ENCODE measurements at places on chromosomes 3 and 15. TPM values are rescaled to one million over a fixed set of nuclear protein-coding genes. Genes with fewer than 3 reads are reported as not detected.

DNA sequence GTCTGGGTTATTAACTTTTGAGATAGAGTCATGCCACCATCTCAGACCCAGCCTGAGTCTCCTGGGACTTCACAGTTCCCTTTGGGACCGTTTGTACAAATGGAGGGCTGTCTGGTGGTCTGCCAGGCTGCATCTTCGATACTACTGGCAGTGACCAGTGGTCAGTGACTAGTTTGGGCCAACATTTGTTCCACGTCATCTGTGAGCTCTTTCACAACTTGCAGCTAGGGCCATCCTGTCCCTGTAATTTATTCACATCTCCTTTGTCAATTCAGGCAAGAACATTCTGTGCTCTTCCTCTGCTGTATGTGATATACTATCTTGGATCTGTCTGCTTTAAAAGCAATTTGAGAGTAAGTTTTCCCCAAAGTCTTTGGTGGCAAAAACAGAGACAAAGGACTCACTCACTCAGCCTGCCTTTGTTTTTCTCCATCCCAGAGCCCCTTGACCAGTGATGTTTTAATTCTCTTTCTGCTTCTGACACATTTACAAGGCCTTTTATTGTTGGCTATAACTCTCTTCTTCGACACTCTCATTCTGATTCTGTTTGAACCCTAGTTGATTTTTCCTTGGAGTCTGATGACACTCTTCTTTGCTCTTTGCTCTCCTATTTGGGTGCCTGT is 353.4 kb downstream of the EPHB1 start:
- H3K27ac ChIP-seq: no peak overlapping the region
- no peak for DNase-seq

DNA sequence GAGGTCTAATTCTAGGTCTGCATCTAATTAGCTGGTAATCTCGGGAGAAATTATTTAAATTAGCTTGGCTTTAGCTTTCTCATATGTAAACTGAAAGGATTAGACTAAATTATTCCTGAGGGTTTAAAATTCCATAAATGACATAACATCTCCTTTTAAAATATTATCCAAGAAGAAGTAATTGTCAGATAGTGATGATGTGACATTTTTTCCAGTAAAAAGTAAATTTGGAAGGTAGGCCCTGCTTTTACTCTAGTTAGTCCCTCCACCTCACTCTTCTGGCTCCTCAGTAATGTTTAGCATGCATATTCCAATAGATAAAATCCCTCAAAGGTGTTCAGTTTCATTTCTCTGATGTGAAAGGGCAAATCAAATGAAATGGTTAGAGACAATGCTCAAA is 215.7 kb downstream of the FHIT start:
- H3K27ac ChIP-seq: no peak overlapping the region
- H3K4me1 ChIP-seq: no peaks in the 10 kb centered on the region
- no peak overlapping the region for H3K4me3 ChIP-seq

DNA sequence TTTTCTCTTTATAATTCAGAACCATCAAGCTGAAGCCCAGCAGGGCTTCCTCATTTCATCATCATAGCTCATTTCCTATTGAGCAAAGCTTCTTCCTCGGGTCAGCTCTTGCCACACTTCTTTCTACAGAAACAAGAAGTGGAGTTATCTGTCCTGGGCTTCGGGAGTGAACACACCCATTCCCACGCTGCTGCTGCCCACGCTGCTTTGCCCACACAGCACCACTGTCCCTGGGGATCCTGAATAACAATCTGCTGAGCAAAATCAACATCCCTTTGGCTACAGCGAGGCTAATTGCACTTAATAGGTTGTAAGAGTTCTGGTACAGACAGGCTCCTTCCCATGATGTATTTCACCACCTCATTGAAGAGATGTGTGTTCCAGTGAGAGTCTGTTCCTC is 23.7 kb downstream of the CEP19 start:
- peaks cover 7% of the 10 kb centered on the region for H3K4me1 ChIP-seq
- H3K36me3 ChIP-seq: no peaks in the 10 kb centered on the region
- DNase-seq: peak; percentile 69
- H3K27me3 ChIP-seq: no peaks in the 10 kb centered on the region
- H3K27ac ChIP-seq: no peak overlapping the region
- H3K4me3 ChIP-seq: no peak overlapping the region

GRCh38 chr15:101288905-101289513 is 6.0 kb downstream of the SNRPA1 start:
- peaks cover 26% of the 10 kb centered on the region for H3K4me1 ChIP-seq
- H3K27me3 ChIP-seq: no peaks in the 10 kb centered on the region
- H3K4me3 ChIP-seq: no peak overlapping the region

CA12 gene
- 2.1 TPM for total RNA-seq

- H3K4me3 ChIP-seq: no peak overlapping the region
- peak overlapping the region; percentile 83 for H3K27ac ChIP-seq
- no peaks in the 10 kb centered on the region for H3K4me1 ChIP-seq
- DNase-seq: no peak
- no peaks in the 10 kb centered on the region for H3K27me3 ChIP-seq
These were observed 2.9 kb downstream of the WNT5A start for GRCh38 chr3:55484191-55484689.

MCTP2 gene
- total RNA-seq: 2.1 TPM

COMMD2 gene
- 27.5 TPM for total RNA-seq

- H3K27ac ChIP-seq: no peak overlapping the region
- H3K4me3 ChIP-seq: no peak overlapping the region
- DNase-seq: no peak
These were observed 15.5 kb downstream of the ATG3 start for GRCh38 chr3:112546216-112546759.

GRCh38 chr3:38122712-38123290 is 14.1 kb downstream of the ACAA1 start:
- H3K27me3 ChIP-seq: no peaks in the 10 kb centered on the region
- peaks cover 31% of the 10 kb centered on the region for H3K36me3 ChIP-seq
- no peak for DNase-seq

DNA sequence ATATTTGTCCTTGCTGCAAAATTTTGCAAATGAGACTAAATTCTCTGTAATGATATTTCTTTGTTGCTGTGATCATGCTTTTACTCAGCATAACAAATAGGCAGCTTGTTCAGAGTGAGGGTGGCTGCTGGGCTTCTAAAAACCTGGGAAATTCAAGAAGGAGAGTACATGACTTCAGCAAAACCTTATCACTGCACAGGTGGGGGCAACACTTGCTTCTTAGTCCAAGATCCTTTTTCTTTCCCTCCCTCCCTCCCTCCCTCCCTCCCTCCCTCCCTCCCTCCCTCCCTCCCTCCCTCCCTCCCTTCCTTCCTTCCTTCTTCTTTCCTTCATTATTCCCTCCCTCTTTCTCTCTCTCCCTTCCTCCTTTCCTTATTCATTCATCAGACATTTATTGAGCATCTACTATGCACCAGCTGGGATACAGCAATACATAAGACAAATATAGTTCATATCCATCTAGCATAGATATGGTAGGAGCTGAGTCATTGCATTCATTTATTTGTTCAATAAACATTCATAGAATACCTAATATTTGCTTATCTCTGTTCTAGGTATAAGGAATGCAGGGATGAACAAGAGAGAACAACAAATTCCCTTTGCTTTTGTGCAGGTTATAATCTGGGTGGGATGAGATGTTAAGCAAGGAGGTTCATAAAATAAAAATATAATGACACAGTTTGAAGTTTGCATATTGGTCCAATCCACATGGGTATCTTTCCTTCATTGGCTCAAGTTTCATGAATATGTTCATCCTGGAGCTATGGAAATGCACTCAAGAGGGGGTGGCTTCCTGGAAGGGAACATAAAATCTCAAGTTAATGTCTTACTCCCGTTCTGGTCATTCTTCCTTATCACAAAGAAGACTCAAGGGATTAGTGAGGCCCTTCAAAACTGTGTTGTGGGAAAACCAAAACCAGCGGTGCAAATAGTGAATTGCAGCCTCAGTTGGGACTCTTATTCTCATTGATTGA is 210.7 kb downstream of the PDCD6IP start:
- H3K27ac ChIP-seq: no peak overlapping the region
- H3K4me1 ChIP-seq: peaks cover 8% of the 10 kb centered on the region
- DNase-seq: no peak
- no peak overlapping the region for H3K4me3 ChIP-seq
- H3K27me3 ChIP-seq: no peaks in the 10 kb centered on the region

CAMP gene
- total RNA-seq: not detected

DNA sequence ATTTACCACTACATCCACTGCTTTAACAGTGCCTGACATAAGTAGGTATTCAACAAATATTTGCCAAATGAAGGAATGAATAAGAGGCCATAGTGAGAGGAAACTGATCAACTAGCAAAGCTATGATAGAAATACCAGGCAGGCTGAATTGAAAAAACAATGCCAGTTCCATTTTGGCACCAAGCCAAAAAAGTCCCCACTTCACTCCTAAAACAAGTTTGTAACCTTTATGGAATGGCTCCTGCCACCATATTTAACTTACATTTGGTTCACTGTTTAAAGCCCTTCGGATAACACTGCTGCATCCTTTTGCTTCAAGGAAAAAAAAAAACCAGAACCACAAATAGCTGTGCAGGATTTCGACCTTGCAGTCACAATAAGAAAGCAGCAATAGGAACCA is 166.1 kb downstream of the FRMD5 start:
- no peaks in the 10 kb centered on the region for H3K36me3 ChIP-seq
- no peaks in the 10 kb centered on the region for H3K27me3 ChIP-seq

DNA sequence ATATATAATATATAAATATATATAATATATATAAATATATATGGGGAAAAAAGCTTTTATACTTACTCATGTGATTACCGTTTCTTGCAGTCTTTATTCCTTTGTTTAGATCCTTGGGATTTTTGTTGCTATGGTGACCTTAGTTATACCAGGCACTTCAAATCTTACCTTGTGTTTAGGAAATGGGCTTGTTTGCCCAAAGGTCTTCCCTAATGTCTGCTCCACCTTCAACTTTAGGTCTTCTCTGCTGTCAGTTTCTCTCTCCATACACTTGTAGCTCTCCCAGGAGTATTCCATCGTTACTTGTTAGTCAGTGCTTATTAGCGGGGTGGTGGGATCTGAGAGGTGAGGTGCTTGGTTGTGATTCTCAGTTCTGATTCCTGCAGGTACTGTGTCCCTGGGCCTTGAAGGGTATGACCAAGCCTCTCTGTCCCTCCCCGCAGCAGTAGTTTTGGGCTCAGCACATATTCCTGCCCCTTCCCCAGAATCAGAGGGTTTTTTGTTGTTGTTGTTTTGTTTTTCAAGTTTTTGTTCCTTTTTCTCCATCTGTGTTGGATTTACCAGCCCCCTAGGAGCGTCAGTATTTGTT is 9.6 kb upstream of the LAMP3 start:
- no peaks in the 10 kb centered on the region for H3K4me1 ChIP-seq
- no peak overlapping the region for H3K27ac ChIP-seq
- H3K4me3 ChIP-seq: no peak overlapping the region
- H3K36me3 ChIP-seq: no peaks in the 10 kb centered on the region
- peaks cover 27% of the 10 kb centered on the region for H3K27me3 ChIP-seq
- DNase-seq: no peak

IFT122 gene
- 18.5 TPM for total RNA-seq

DNA sequence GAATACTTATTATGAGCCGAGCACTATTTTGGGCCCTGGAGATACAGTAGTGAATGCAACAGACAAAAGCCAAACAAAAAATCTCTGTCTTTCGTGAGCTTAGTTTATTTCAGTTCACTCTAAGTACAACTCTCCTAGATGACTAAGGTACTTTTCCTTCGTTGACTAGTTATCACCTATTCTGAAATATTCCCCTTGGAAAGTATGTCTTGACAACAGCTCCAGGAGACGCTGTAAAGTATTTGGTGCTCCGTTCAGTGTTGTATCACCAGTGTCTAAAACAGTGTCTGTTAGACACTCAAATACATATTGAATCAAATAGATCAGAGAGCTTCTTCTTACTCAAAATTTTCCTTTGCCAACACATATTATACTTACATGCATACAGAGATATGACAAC is 119.6 kb downstream of the TFDP2 start:
- peak overlapping the region; percentile 56 for H3K27ac ChIP-seq
- H3K36me3 ChIP-seq: no peaks in the 10 kb centered on the region
- DNase-seq: no peak
- no peaks in the 10 kb centered on the region for H3K27me3 ChIP-seq
- no peak overlapping the region for H3K4me3 ChIP-seq

DNA sequence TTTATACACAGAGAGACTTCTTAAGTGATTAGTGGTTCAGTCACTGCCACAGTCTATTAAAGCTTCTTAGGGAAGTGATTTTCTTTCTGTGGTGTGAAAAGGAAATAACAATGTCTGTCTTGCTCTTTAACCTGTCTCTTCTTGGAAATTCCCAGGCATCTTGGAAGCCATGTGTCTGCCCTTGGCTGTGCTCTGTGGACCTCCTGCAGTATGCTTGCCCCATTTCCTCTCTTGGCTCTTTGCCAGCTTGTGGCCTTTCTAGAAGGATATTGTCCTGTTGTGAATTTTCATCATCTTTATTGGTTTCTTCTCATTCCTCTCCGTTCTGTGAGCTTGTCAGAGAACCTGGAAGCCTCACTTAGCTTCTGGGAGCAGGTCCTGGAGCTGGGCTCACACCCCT is 338.4 kb upstream of the C2CD4B start:
- no peaks in the 10 kb centered on the region for H3K27me3 ChIP-seq
- no peak overlapping the region for H3K4me3 ChIP-seq
- peak; percentile 71 for DNase-seq
- no peak overlapping the region for H3K27ac ChIP-seq
- no peaks in the 10 kb centered on the region for H3K36me3 ChIP-seq
- peaks cover 40% of the 10 kb centered on the region for H3K4me1 ChIP-seq

NKTR gene
- 81.3 TPM for total RNA-seq

TMCO5A gene
- total RNA-seq: not detected

ERC2 gene
- total RNA-seq: 2.9 TPM

GRCh38 chr3:72068621-72069020 is 283.7 kb upstream of the PROK2 start:
- no peaks in the 10 kb centered on the region for H3K4me1 ChIP-seq
- no peak overlapping the region for H3K4me3 ChIP-seq
- no peak overlapping the region for H3K27ac ChIP-seq
- no peaks in the 10 kb centered on the region for H3K36me3 ChIP-seq

GRCh38 chr3:40790746-40791145 is 266.0 kb downstream of the ZNF621 start:
- no peaks in the 10 kb centered on the region for H3K36me3 ChIP-seq
- DNase-seq: no peak
- no peak overlapping the region for H3K27ac ChIP-seq
- H3K4me1 ChIP-seq: no peaks in the 10 kb centered on the region

DNA sequence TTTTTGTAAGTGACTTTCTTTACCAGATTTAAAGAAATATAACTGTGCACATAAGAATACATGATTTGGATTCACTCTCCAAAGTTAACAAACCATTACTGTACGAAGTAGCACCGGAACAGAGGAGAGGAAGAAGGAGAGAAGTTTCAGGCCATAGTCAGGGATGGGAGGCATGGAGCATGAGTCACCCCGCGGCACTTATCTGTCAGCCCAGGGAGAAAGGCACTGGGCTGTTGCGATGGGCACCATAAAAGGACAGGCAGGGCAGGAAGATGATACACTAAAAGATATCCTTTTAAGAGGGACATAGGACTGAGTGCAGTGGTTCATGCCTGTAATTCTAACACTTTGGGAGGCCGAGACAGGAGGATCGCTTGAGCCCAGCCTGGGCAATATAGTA is 37.0 kb downstream of the TTC23 start:
- H3K4me1 ChIP-seq: peaks cover 59% of the 10 kb centered on the region
- H3K4me3 ChIP-seq: no peak overlapping the region
- no peaks in the 10 kb centered on the region for H3K27me3 ChIP-seq
- peak overlapping the region; percentile 82 for H3K27ac ChIP-seq
